ENCODE measurements at places on chromosomes 1 and 21. TPM values are rescaled to one million over a fixed set of nuclear protein-coding genes. Genes with fewer than 3 reads are reported as not detected.

The ITLN2 gene
- total RNA-seq: not detected

The AJAP1 gene
- total RNA-seq: not detected

The IL24 gene
- not detected for total RNA-seq

The CFAP57 gene
- total RNA-seq: 0.15 TPM

The ASAP3 gene
- 10.4 TPM for total RNA-seq

The C1orf210 gene
- not detected for total RNA-seq

The HEYL gene
- 0.12 TPM for total RNA-seq

The RPS6KA1 gene
- total RNA-seq: 109 TPM

The SPATA21 gene
- not detected for total RNA-seq

The VANGL2 gene
- total RNA-seq: 14.5 TPM

The MRPS14 gene
- 29.4 TPM for total RNA-seq

The PDE9A gene
- total RNA-seq: 5.8 TPM

The WNT4 gene
- not detected for total RNA-seq

Data from B cell (primary cell).